ENCODE measurements at places on chromosomes 1 and 21.

DNA sequence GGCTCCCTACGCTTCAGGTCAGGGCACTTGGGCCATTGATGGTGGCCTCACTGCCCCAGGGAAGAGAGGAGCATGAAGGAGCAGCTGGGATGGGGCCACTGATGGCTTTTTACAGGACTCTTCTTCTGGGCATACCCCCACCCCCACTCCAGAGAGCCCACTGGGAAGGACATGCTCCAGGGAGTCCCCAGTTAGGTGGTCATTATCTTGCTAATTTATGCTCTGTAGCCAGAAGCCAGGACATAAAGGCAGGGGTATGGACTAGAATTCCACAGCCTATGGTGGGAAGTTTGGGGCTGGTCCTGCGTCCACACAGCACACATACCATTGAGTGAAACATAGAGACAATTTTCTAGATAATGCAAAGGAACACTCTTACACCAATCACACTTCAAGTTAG is 8.8 kb upstream of the GRIK3 start:
- DNase-seq = no peak

DNA sequence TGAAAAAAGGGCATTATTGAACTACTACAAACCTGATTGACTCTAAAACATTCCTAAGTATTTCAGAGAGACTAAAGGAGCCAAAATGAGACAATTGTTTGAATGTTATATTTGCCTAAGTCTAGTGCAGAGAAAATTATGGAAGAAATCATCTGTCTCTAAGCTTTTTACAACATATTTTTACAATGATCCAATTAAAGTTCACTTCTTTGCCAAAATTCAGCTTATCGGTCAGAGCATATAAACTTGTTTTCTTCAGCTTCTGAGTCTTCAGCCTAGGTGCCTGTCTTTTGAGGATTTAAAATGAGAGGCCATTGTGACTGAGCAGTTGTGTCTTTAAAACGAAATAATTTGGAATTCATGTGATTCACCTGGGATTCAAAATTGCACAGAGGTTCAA is 181.2 kb upstream of the SGIP1 start:
- no peak for DNase-seq

DNA sequence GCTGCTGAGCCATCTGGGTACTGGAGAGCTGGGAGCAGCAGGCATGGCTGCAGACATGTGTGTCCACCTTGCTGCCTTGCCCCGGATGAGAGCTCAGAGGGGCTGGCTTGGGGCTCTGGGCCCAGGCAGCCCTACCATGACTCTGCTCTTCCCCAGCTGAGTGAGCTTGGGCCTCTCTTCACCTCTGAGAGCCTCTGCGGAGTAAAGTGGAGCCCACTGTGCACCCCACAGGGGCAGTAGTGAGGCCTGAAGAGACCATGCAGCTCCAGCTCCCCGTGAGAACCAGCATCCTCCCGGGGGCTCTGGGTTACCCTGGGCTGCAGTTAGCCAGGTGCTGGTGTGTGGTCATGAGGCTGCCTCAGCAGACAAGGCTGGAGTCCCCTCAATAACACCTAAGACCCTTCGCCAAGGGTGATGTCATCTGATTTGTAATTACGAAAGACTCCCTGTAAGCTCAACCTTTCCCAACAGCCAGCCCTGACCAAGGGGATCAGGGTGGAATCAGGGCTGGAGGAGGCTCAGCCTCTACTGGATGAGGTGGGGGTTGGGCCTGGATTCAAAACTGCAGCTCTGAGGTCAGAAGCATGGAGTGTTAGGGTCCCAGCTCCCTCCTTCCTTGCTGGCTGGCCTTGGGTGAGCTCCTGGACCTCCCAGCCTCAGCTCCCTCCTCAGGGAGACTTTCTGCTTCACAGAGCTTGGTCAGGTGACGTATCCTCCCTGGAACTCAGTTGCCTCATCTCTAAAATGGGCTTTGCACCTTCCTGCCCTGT is 308.0 kb downstream of the MATN1 start:
- DNase-seq = no peak

- DNase-seq = no peak
These were observed 42.6 kb upstream of the PTGS2 start for GRCh38 chr1:186722711-186723309.

GRCh38 chr21:35732788-35733187 is 327.5 kb downstream of the SETD4 start:
- DNase-seq = no peak

GRCh38 chr1:202462342-202463076 is 114.0 kb downstream of the PPP1R12B start:
- no peak for DNase-seq

DNA sequence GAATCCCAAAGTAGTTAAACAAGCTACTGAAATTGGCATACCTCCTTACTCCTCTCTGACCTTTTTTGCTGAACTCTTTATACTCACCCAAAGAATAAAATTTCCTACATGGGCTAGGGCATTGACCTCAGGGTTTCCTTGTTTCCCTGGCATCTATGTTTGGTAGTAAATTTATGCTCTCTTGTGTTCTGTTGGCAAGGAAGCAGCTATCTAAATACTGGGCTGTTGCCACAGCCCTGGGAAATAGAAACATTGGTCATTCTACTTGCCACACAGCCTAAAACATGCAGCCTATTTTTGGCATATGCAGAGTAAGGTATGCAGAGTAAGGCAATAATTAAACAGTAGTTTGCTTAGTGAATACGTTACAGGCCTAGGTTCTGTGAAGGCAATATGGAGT is 351.4 kb downstream of the HLX start:
- no peak for DNase-seq

- no peak for DNase-seq
These were observed 6.1 kb downstream of the DMRTB1 start for GRCh38 chr1:53465023-53465957.

DNA sequence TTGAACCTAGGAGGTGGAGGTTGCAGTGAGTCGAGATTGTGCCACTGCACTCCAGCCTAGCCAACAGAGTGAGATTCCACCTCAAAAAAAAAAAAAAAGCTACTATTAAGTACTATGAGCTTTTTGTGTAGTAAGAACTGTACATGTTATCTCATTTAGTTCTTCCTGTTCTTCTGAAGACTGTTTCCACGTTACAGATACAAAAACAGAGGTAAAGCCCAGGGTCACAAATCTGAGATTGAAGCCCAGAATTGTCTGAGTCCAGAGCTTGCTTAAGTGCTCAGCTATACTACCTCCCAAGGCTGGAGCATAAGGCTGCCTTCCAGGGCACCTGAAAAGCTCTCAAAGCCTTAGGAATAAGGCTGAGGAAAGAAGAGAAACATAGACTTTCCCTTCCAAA is 2.9 kb downstream of the FABP3 start:
- DNase-seq = no peak

DNA sequence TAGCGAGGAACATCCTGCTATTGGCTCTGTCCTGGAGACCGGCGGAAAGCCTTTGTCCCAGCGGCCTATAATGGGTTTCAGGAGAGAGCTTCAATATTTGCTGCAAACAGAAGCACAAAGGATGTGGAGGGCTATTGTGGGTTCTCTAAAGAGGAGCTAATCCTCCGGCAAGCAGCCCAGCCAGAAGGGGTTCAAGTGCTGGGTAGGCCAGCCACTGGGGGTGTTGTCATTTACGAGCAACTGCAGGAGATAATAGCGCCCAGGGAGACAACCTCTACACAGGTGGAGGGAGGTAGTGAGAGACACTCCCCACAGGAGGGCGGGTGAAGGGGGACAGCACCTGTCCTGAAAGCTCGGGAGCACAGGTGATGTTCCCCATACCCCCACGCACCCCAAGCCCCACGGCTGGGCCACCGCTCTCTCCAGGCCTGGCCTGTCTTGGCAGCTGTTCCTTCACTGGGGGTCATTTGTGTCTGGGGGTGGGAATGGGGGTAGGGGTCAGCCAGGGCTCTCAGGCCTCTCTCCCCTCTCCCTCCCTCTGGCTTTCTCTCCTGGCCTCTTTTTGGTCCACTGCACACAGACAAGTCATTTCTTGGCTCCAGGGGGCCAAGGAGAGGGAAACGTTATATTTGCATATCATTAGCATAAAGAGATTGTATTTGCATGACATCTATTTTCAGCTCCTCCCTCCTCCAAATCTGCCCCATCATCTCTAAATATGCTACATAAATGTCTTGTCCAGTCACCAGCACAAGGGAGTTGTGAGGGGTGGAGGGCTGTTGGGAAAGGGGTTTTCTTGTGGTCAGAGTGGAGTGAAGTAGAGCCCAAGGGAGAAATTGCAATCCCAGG is 22.0 kb upstream of the SLC26A9 start:
- no peak for DNase-seq

DNA sequence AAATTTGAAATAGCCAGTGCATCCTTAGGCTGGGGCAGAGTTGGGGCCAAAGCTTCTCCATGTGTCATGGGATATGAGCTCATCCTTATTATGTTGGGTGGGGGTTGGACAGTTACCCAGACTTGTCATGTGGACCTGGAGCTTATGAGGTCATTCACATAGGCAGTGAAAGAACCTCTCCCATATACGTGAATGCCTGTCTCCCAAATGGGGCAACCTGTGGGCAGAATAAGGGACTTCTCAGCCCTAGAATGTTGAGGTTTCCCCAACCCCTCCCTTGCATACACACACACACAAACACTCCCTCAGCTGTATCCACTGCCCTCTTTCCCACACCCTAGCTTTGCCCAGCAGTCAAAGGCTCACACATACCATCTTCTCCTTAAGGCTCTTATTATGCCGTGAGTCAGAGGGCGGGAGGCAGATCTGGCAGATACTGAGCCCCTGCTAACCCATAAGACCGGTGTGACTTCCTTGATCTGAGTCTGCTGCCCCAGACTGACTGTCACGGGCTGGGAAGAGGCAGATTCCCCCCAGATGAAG is 2.3 kb upstream of the IVL start:
- no peak for DNase-seq

DNA sequence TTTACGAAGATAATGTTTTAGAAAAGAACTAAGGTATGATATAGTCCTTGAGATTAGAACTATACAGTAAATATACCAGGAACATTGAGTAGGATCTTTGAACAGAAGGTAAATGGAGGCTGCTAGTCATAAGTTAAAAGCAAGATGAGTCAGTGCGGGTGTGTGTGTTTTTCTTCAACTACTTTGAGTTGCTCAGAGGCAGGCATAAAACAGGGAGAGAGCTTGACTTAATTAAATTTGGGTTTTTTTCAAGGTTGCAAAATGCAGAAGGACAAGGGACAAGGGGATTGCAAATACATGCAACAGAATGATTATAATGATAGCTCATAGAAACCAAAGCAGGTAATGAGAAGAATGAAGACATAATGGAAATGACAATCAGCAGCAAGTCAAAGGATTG is 815.1 kb downstream of the NCAM2 start:
- DNase-seq = no peak

DNA sequence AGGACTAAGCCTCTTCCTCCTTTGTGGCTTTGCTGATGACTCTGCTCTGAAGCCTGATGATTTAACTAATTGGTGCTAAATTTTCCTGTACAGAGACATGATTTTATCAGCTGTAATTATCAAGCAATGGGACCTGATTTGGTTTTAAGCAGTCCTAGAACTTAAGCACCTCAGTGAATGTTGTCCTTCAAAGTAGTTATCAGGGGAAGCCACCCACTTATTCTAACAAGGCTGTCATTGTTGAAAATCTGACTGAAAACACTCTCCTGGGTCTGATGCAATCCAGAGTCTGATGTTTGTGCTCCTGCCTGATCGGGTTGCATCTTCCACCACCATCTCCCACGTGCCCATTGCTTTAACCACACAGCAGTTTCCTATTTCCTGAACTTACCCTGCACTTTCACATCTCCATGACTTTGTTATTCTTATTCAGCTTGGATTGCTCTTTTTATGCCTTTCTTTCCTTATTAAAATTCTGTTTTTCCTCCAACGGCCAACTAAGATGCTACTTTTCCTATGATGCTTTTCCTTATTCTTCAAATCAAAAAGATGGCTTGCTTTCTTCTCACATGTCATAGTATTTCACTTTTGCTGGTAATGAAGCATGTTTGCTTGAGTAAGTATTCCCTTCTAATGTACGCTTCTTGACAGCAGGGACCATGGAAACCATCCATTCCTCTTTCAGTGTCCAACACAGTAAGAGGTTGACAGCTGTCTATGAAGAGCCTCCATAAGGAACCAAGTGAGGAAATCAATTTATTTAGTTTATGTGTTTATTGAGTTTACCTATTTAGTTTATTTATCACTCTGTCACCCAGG is 55.0 kb downstream of the S1PR1 start:
- DNase-seq = no peak

GRCh38 chr1:49556676-49557234 is 467.0 kb downstream of the AGBL4 start:
- DNase-seq = no peak

- DNase-seq = peak; percentile 76
These were observed 363.0 kb downstream of the SETD4 start for GRCh38 chr21:35697321-35697808.

- DNase-seq = no peak
These were observed 75.4 kb downstream of the NOS1AP start for GRCh38 chr1:162144853-162145252.

DNA sequence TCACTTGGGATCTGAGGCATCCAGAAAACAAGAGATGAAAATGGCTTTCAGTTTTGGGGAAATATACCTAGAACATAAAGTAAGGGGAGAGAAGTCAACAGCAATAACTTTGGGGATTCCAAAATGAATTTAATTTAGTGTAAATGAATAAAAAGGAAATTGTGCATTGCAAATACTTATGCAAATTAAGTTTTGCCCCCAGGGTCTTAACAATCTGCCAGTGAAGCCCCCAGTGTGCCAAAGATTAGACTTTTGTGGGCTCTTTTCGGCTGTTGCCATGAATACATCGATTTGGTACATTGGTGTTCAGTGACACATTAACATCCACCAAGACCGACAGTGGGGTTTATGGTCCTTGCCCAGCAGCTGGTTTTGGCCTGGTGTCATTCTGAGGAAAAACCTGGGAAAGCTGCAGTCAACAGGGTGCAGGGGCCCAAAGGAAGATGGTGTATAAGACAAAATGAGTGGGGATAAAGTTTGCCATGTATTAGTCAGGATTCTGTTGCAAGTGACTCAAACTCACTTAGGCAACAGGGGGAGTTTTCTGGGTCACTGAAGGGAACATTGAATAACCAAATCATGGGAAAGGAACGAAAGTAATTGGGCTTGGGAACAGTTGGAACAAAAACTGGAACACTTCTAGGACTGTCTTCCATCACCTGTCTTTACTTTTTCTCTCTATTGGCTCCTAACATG is 30.2 kb upstream of the IGSF3 start:
- no peak for DNase-seq

GRCh38 chr1:68164918-68165317 is 67.4 kb downstream of the WLS start:
- DNase-seq = no peak

GRCh38 chr1:51385776-51386175 is 55.4 kb upstream of the TTC39A start:
- no peak for DNase-seq

DNA sequence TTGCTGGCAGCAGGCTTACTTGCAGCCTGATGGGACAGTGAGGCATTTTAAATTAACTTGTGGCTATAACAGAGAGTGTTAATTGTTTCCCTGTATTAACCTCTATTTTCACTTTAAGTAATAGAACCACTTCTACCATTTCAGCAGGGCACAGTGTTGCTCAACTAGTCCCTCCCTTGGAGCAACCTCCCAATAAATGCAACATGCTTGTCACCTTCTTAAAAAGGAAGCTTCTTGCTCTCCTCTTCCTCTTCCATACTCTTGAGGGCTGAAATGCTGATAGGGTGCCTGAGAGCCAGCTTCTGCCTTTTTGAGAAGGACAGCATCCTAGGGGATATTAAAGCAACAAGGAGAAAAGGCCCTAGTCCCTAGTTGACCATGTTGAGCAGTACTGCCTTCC is 52.1 kb downstream of the C4BPA start:
- no peak for DNase-seq

- DNase-seq = no peak
These were observed 2.8 kb upstream of the BACE2 start for GRCh38 chr21:41164981-41165655.
